Stimulated activated CD4-positive, alpha-beta T cell treated with anti-CD3 and anti-CD28 coated beads, Interleukin-2, amount 100 ng/mL, for 48 hours (primary cell): ENCODE measurements at places on chromosomes 12 and 14.

DNA sequence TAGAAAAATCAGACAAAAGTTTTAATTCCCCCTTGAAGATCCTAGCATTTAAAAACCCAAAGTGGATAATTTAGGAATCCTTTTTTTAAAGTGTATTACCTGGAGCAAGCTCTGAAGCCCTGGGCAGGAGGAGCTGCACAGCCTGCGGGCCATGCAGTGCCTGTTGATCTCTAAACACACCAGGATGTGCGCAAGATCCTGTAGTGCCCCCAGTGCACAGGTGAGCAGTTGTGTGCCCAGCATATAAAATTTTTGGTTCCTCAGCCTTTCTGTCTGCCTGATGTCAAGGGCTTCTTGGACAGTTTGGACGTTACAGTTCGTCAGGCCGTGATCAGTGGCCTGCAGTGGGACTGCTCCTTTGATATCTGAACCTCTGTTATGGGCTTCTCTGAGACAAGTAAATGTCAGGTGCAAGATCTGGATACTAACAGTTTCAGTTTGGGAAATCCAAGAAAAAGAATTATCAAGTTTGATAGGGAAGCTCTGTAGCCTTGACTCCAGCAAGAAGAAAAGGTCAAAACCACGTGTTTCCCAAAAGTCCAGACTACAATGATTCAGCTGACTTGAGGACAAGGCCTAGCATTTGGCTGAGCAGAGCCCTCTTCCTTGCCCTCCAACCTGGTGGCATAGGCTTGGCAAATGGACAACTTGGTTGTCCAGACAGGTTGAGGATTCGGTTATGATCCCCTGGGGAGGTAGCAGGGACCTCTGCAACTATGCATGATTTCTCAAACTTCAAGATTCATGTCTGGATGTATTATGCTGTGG, 1.0 kb downstream of the ATXN7L3B start:
- DNase-seq = no peak

DNA sequence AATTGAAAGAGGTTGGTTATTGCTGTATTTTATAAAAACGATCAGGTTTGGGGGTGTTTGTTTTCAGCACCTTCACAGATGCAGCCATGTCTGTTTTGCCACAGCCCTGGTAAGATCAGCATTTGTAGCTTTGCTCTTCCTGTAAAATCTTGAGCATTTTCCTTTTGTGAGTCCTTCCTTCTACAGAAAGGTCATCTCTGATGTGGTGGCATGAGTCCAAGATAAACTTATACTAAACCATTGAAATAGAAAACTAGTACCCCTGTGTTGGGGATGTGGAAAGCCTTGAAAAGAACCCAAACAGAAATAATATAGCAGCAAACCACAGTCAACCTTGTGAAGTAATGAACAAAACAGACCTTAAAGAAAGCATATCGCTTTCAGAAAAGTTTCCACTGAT, 85.5 kb downstream of the TGFB3 start:
- DNase-seq = no peak

DNA sequence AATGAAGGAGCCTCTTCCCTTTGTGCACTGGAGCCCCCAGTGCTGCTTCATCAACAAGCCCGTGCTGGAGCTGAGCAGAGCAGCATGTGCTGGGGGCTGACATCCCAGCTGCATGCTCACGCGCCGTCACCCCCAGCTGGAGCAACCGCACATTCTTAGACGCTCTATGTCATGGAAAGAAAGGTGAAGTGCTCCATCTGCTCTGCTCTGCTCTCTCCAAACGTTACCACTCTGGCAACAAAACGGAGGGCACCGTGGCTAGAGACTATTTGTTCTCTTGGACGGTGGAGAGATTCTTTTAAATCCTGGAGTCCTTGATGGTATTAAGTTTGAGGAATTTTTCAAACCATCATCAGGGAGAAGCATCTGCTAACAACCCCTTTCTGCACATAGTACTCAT, 208.4 kb downstream of the C12orf75 start:
- DNase-seq = no peak

- no peak for DNase-seq
These were observed 1071.1 kb upstream of the FLRT2 start for GRCh38 chr14:84458881-84459280.

- DNase-seq = no peak
These were observed 911.7 kb upstream of the TMEM132C start for GRCh38 chr12:127355061-127355841.

DNA sequence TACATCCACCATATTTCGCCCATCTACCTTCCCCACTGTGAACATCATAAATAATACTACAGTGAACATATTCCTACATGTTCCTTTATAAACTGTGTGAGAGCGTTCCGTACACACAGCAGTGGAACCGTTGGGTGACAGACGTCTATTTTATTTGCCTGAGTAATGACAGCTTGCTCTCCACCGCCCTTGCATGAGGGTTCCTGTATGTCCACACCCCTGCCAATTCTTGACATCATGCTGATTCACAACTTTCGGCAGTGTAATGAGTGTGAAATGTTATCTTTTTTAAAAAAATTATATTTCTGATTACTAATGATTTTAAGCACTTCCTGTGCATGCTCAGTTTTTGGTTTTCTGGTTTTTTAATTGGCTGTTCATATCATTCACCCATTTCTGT, 4.3 kb upstream of the RAD52 start:
- no peak for DNase-seq

- DNase-seq = no peak
These were observed 57.4 kb downstream of the ACTN1 start for GRCh38 chr14:68921666-68922065.

- DNase-seq = no peak
These were observed 15.0 kb downstream of the GABARAPL1 start for GRCh38 chr12:10227648-10228047.

GRCh38 chr14:88933191-88933590, 108.7 kb downstream of the TTC8 start:
- DNase-seq = no peak

DNA sequence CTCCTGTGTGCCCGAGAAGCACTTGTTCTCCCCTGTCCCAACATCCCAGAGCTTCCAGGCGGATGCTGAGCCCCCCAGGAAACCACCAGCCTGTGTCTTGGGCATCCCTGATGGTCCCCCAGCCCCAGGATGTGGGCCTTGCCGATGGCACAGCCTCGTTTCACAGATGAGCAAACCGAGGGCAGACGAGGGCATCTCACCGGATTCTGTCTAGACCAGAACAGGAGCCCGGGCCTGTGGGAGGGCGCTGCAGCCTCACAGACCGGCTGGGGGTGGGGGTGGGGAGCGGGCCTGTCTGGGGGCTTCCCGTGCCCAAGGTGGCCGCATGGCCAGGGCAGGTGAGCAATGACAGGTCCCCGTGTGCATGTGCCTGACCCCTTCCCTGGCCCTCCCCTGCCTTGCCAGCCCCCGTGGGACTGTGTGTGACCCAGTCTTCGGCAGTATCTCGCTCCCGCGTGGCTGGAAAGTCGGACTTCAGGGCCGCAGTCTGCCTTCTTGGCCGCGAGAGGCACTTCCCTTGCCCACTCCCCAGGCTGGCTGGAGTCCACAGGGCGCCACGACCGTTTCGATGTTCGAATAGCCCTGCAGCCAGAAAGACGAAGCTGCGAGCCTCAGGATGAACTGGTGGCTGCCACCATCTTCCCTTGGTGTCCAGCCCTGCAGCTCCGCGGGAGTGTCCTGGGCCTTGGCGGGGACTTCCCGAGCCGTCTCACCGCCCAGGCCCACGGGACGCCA, 8.9 kb downstream of the RFLNA start:
- DNase-seq = no peak

DNA sequence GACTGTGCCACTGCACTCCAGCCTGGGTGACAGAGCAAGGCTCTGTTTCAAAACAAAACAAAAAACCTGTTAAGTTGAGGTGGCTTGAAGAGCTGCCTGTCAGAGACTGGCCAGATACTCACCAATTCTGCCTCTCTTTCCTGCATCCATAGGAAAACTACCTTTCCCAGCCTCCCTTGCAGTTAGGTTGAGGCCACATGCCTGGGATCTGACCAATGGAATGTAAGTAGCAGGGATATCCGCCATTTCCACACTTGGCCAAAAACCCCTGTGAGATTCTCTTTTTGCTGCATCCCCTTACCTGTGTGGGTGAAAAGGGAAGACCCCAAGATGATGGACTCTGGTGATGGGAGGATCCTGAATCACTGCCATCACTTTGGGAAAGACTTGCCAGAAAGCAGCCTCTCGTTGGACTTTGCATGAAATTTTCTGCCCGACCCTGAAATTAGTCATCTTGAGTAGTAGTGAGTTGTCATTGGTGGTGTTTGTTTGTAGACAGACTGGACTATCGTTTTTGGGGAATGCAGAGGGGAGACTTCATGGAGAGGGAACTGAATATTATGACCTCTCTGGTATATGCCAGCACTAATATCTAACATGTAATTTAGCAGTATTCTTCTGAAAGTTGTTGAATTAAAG, 14.0 kb downstream of the GPR68 start:
- no peak for DNase-seq

DNA sequence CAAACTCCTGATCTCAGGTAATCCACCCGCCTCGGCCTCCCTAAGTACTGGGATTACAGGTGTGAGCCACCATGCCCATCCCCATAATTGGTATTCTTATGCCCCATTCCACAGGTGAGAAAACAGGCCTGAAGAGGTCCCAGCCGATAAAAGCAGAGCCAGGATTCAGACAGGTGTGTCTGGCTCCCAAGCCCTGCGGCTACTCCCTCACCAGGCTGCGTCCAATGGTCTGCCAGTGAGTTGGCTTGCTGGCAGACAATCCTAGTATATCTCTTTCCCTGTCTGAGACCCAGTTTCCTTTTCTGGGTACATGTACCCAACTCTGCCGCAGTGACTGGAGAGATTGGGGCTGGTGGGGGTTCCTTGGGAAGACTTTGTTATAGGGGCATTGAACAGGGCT, 1.9 kb upstream of the TSPAN9 start:
- DNase-seq = no peak

DNA sequence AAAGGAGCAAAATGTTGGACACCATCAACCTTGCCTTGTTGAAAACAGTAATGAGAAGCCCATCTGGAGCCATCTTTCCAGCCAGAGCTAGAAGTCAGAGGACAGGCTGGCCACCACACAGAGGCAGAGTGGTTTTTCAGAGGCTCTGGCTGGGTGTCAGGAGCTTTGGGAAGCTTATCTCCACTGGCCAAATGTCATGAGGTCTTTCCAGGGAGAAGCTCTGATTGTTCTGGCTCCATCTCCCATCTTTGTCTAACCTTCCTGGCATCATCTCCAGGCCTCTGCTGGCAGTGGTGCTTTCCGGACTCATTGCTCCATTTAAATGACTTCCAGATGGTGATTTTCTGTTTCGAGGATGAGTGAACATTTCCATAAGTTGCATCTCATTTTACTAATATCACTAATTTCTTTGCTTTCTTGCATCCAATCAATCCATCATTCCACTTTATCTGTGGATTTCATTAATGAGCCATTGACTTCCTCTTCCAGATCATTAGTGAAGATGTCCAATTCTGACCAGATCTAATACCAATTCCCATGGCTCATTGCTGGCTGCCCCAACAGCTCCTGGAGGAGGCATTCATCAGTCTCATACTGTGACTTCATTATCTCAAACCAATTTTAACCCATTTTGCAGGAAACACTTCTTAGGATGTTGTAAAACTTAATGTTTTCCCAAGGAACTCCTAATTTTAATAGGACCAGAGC, 35.3 kb upstream of the TMTC1 start:
- DNase-seq = no peak

- no peak for DNase-seq
These were observed 55.2 kb downstream of the TMCC3 start for GRCh38 chr12:94595152-94595551.

GRCh38 chr12:122862872-122863701, 27.8 kb downstream of the HIP1R start:
- no peak for DNase-seq

- no peak for DNase-seq
These were observed 62.2 kb downstream of the CLMN start for GRCh38 chr14:95257521-95257920.

DNA sequence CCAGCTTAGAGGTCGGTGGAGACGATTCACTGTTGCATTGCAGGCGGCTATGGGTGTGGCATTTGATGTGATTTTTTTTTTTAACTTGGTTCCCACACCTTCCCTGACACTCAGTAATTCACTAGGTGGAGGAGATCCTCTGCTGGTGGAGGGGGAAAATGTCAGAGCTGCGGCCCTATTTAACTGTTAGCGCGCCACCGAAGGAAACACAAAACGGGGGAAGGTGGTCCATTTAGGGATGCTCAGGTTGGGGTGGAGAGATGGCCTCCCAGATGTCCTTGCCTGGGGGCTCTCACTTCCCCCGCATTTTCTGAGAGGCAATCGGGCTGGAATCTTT, 4.3 kb upstream of the HOXC12 start:
- no peak for DNase-seq

DNA sequence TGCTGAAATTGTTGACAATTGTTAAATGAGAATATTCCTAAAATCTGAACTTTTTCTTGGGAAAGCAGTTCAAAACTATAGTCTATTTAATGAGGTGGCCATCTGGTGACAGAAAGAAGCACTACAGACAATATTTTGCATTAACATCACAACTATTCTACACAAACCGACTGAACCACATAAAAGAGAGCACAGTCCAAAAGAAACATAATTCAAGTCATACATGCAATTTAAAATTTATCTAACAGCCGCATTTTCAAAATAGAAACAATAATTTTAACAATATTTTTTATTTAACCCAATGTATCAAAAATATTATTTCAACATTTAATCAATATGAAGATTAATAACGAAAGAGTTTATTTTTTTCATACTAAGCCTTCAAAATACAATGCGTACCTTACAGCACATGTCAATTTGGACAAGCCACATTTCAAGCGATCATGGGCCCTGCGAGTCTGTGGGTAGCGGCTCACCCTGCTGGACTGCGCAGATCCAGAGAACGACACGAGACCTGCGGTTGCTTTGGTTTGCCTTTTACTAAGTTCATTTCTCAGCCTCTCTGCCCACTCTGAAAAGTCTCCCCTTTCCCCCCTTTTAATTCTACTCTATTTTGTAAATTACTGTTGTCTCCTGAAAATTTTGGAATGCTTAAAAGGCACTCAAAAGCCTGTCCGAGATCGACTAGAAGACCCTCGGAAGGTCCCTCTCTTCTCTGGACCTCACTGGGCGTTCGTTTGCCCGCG, 947 bp upstream of the LRRC9 start:
- no peak for DNase-seq

GRCh38 chr12:108801736-108802100, 55.7 kb downstream of the SSH1 start:
- DNase-seq = no peak

GRCh38 chr12:67578976-67579661, 69.4 kb upstream of the DYRK2 start:
- DNase-seq = no peak

GRCh38 chr12:104676636-104677035, 219.9 kb downstream of the CHST11 start:
- no peak for DNase-seq

GRCh38 chr12:91311081-91311480, 128.5 kb upstream of the DCN start:
- no peak for DNase-seq

GRCh38 chr12:17489452-17489851, 600.5 kb downstream of the RERGL start:
- no peak for DNase-seq

GRCh38 chr14:38950676-38951075, 152.4 kb downstream of the SEC23A start:
- DNase-seq = no peak
